Nucleus accumbens (tissue), 56 donors: ENCODE measurements at places on chromosomes 11 and 22.

DNA sequence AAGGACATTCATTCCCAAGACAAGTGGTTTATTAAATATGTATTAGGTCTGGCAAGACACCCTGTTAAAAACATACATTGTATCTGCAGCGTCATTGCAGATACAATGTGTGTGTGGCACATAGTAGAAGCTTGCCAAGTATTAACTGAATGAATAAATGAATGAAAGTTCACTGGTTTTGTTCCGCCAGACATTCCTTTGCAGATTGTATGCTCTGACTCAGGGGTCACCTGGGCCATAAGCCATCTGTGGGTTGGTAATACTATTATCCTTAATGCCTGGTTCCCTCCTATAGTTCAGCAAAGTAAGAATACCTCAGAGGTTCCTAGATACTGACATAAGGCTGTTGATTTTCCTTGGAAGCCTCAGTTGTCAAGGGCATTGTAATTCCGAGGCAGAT, 377.3 kb upstream of the CCDC90B start:
- no peak for DNase-seq

- no peak for DNase-seq
Measured at GRCh38 chr11:31764766-31765165, 46.4 kb downstream of the PAX6 start.

DNA sequence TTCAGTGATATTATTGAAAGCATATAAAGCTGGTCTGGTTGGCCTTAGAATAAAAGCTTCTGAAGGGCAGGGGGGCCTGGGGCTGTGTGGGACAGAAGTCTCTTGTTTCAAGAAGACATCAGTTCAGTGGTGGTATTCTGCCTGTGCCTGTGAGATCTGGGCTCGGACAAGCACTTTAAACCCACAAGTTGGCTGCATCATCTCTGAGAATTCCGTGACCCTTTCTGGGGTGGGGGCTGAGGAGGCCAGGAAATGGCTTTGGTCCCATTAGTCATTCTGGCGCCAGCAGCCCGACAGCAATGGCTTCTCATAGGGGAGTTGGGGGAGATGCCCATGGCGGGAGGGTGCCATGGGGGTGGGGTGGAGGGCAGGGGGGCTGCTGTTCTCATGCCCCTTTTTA, 104.1 kb downstream of the PKNOX2 start:
- no peak for DNase-seq

DNA sequence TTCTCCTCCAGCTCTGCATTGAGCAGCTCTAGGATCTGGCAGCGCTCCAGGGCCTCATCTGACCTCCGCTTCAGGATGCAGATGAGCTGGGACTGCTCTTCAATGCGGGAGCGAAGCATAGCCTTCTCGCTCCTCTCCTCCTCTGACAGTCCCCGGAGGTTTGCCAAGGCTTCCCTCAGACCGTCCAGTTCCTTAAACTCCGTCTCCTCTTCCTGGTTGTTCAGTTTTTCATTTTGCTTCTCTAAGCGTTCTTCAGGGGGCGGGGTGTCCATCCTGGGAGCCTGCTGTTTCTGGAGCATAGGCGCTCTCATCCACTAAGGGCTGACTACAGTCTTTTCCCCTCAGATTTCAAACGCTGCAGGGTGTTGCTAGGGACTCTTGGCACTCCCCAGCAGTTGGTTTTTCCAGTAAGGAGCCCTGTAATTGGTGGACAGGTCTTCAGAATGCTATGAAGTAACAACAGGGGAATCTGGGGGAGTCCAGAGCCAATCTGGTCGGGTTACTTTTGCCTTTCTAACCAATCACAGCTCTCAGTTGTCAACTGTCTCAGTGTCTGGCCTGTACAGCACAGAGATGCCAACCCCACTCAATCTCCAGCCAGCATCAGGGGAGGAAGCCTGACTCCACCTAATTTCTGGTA, at the start of gene CCDC89:
CCDC89 (minus strand) TSS at position 376 of the 640 bp plus-strand sequence; CDS start at position 311, 65 bp downstream.
- no peak for DNase-seq

DNA sequence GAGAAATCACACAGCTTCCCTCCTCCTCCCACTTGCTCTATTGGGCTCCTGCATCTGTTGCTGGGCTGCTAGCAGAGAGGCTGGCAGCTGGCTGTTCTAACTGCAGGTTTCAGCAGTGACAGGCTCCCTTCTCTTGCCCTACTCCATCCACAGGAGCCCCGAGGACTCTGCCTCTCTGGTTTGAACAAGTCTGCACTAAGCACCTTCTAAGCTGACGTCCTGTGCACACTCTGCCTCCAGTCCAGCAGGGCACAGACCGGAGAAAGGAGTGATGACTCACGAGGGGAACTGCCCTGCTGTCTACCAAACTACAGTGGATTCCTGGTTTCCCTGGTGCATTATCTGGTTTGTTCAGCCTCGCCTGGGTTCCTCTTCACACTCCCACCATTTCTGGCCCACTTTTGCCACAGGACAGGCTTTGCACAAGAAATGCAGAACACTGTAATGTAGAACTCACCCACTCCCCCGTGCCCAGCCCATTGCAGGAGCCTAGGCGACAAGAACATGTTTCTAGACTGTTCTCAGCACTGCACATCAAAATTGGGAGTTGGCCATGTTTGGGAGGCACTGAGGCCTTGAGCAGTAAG, 26.0 kb downstream of the IL10RA start:
- no peak for DNase-seq

GRCh38 chr11:111766834-111767142, 599 bp upstream of the PPP2R1B start:
- no peak for DNase-seq

DNA sequence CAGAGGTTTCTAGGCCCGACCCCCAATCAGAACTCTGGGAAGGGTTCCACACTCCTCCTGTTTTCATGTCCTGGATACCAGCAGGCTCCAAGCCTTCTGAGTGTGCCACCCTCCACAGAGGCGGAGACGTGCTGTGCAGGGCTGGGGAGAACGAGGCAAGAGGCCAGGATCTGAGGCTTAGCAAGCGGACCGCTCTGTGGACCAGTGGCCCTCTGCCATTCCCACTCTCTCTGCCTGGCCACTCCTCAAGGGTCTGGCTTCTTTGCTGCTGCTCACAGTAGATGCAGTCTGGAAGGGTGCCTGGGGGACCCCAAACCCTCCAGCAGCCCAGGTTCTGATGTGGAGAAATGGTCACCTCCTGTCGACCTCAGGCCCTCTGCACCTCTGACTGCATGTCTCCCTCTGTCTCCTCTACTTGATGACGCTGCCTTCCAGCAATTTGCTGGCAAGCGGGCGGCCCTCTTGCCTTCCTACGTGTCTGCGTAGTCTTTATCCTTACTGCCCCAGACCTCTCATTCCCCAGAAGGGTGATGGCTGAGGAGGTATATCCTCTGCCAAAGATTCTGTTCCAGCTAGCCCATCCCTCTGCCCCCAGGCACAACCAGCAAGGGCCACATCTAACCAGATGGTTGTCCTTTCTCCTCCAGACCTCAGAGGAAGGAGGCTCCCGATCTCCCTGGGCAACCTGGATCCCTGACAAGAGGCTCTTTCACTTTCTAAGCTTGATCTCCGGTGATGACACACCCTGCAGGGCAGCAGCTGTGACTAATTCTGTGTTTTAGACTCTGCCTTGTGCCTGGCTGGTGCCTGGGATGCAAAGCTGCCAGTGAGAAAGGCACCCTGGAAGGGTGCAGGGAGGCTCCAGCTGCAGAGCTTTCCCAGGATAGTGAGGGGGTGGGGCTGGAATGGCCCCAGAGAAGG, 87.3 kb downstream of the NAT10 start:
- no peak for DNase-seq

- no peak for DNase-seq
Measured at GRCh38 chr11:377883-378500, 8.7 kb downstream of the B4GALNT4 start.

- no peak for DNase-seq
Measured at GRCh38 chr22:27274770-27275449, 526.6 kb downstream of the MN1 start.
